ENCODE measurements at places on chromosomes 6 and 20.

GRCh38 chr6:26333476-26334297, 31.3 kb upstream of the BTN3A2 start:
- no peak for DNase-seq

GRCh38 chr20:32536851-32537656, 48.1 kb downstream of the NOL4L start:
- peak; percentile 55 for DNase-seq

DNA sequence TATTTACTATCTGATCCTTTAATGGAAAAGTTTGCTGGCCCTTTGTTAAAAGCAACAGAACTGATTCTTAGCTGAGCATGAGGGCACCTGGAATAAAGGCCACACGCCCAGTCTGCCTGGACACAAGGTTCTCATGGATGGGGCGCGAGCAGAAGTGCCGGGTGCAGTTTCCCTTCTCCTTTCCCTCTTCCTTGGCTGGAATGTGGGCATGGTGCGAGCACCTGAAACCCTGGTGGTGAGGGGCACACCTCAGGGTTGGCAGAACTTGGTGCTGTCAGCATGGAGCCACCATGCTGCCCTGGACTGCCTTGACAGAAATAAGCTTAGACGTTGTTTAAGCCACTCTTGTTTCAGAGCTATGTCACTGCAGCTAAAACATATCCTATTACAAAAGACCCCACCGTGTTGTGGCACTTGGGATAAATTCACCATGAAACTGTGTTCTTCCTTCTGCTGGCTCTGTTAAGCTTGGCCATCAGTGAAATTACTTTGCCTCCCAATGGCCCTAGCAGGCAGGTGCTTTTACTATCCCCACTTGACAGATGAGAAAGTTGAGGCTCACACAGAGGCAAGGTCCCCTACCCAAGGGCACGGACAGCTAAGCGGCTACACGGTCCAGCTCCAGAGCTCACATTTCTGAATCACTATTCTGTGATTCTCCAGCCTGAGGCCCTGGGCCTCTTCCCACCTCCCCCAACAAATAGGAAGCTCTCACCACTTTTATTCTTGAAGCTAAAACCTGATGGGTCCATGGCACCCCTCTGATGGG, 115.9 kb downstream of the PREX1 start:
- no peak for DNase-seq

DNA sequence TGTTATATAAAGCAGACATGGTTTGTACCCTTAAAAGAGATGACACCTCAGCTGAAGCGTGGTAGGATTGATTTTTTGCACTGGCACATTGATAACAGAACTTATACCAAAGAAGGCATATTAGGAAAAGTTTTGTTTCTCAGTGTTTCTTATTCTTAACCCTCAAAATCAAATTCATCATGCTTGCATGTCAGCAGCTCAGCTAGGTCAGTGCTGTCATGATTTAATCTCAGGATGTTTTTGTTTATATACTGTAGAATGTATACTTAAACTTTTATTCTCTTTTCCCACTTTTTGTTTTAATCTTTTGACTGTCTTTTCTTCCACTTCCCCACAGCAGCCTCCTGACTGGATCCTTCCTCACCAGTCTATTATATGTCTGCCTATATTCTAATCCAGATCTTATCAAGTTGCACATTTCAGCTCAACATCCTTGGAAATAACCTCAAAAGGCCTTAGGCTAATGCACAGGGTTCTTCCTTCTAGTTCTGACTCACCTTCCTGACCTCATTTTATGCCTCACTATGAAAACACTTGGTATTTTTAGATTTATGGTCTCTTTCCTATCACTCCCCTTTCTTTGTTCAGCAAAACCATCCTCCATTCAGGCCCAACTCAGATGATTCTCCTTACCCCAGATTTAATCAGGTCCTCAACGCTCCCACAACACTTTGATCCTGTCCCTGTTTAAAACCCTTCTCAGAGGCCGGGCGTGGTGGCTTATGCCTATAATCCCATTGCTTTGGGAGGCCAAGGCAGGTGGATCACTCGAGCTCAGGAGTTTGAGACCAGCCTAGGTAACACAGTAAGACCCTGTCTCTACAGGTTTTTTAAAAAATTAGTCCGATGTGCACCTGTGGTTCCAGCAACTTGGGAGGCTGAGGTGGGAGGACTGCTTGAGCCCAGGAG, 7.2 kb downstream of the HEBP2 start:
- DNase-seq = no peak

GRCh38 chr6:155909710-155910109, 454.1 kb upstream of the NOX3 start:
- no peak for DNase-seq

DNA sequence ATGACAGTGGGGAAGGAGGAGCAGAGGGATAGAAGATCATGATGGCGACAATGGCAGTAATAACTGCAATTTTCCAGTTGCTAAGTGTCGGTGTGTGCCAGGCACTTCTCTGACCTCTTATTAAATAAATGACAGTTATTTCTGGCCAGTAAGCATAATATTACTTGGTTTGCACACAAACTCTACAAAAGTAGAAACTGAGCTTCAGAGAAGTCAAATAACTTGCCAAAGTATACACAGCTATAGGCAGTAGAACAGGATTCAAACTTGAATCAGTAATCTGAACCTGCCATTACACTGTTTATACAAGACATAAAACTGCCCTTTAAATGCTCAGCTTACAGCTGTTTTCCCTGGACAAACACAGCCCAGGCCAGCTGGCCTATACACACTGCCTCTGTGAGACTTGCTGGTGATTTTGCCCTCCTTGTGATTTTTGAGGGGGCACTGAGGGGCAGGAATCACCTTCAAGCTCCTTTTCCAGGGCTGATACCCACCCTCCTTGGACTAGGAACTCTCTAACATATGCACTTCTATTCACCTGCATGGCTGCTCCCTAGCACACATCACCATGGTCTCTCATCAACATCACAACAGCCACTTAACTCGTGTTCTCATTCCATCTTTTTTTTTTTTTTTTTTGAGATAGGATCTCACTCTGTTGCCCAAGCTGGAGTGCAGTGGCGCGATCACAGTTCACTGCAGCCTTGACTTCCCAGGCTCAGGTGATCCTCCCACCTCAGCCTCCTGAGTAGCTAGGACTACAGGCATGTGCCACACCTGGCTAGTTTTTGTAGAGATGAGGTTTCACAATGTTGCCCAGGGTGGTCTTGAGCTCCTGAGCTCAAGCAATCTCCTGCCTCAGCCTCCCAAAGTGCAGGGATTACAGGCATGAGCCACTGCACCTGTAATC, 63.6 kb downstream of the SLC23A2 start:
- no peak for DNase-seq

GRCh38 chr6:111722179-111722731, 116.6 kb upstream of the TRAF3IP2 start:
- DNase-seq = no peak

GRCh38 chr20:24160563-24161281, 172.1 kb upstream of the GGTLC1 start:
- no peak for DNase-seq

DNA sequence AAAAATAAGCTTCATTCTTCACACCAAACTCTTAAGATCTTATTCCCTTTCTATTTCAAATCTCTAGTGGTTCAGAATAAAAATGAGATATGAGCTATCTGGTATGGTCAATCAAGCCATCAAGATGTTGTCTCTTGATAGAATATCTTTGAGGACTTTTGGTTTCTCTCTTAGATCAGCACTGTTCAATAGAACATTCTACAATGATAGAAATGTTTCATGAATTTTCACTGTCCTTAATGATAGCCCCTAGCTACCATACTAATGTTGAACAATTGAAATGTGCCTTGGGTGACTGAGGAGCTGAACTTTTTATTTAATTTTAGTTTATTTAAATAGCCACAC, 24.1 kb upstream of the HINT3 start:
- DNase-seq = no peak

DNA sequence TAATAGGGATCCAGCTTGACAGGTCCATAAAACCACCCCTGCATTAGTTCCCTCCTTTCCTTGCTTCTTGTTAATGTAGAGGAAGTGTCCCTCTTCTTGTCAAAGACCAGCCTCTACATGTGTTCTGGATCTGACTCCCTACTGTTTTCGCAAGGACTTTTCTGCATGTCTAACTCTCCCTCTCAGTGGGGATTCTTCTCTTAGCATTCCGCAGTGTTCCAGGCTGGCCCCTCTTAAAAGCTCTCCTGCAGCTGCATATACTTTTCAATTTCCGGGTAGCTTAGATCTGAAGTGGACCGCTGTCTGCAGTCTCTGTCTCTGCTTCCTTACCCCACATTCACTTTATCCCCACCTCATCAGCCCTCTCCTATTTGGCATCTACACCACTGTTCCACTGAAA, 96.1 kb upstream of the MAN1A1 start:
- DNase-seq = no peak

DNA sequence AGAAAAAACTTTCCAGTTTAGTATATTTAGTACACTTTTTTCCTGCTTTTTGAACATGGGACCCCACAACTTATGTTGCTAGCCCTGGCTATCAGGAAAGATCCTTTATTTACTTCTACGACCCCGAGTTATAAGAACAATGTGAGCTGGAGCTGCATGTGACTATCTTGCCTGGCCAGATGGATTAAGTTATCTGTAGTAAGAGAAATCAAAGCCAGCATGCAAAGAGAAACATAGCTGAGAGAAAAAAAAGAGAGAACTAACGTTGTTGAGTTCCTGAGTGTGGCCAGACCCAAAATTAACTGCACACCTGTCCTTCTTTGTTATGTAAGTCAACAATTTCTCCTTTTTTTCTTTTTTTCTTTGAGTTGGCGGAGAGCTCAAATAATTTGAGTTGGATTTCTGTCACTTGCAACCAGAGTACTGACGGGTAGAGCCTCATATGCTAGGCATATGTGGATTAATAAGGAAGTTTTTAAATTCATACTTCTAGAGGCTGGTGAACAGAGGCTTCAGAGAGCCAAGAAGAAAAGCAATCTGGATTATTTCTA, 219.5 kb downstream of the HACE1 start:
- no peak for DNase-seq

DNA sequence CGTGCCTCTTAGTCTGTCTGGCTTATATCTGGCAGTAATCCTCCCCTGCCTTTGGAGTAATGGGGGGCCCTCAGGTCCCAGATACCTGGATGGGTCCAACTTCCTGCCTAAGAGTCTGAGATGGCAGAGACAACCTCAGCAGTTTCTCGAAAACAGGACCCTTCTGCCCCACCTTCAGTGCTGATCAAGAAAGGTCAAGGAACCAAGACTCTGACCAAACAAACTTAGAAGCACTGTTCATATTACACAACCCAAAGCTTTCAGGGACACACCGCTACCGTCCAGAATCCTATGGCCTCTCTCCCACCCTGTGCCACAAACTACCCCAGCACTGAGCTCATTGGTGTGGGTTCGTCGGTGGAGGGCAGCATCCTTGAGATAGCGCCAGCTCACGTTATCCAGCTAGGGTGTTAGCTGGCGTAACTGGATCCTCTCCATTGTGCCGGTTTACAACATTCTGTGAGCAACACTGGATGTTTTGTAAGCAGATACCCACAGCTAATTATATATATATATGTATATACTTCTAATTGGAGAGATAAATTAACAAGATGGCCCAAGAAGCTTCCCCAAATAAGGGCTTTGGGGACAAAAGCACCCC, 7.6 kb upstream of the TMC2 start:
- no peak for DNase-seq

- DNase-seq = peak; percentile 9
Observed at GRCh38 chr6:118354641-118355040, 193.5 kb upstream of the PLN start.

DNA sequence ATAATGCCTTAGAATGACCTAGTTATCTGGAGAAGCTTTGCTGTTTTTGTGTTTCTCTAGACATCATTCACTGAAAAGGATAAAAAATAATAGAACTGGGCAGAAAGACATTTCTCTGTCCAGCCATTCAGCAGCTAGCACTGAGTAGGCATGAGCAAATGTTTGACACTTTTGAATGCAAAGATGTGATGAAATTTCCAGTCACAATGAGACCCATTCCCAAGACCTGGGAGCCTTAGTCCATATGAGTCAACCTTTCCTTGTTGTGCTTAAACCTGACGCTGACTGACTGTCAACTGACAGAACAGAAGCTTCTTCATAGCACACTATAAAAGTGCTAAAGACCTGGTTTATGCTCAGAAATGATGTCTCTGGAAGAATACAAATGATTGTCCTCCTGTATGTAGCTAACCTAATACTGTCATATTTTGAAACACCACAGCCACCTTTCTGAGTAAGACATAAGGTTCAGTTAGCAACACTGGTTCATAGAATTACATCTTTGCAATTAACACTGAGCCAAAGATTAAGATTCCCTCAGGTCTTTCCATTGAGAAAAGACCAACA, 17.1 kb downstream of the RALGAPA2 start:
- DNase-seq = no peak
